ENCODE measurements at places on chromosomes 11 and 22. TPM values are rescaled to one million over a fixed set of nuclear protein-coding genes. Genes with fewer than 3 reads are reported as not detected.
A peak's percentile ranks its signal among the peaks of the same experiment; 100 is the strongest.

DNA sequence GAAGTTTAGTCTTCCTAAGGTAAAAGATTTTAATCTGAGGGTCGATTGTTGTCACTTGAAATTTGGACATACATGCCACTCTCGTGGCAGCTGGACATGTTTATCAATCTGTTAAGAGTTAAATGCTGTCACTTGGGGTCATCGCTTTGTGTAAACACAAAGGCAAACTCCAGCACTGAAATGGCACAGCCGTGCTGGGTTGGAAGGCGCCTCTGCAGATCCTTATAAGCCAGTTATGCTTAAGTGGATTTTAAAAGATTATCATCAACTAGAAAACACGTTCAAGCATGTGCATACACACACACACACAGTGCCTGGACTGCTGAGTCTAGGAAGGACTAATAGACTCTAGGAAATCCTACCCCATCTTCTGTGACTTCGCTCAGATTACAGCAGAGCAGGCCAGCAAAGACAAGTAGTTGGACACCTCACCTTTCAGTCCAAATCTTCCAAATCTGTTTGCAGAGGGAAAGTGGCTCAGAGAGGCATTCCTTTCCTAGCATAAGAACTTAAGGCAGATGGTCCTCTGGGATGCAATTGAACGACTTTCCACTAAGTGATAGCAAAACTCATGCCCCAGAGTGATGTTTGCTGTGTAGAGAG lies 83.7 kb downstream of the CACNG2 start:
- no peak for DNase-seq

- DNase-seq = no peak
These were observed 54.3 kb upstream of the TNRC6B start for GRCh38 chr22:40123387-40123786.

DNA sequence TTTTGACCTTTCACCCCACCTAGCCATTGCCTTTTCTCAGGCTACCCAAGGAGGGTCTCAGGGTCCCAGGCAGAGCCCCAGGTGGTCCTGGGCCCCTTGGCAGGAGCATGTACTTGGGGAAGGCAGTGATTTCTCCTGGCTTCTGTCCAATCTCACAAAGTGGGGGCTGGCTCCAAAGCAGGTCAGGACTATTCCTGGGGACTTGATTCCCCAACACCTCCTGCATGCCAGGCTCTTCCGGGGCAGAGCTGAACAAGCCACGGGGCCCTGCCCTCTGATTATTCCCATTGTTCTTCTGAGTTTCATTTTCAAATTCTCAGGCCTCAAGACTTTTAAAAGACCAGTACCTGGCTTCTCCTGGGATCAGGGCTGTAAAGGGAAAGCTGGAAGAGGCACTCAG lies 1.5 kb upstream of the TCF20 start:
- DNase-seq = no peak

- no peak for DNase-seq
These were observed 45.3 kb downstream of the PC start for GRCh38 chr11:66912911-66913310.

- no peak for DNase-seq
These were observed 28.0 kb downstream of the ZC3H12C start for GRCh38 chr11:110121204-110121603.

- DNase-seq = no peak
These were observed 15.6 kb upstream of the CYP2R1 start for GRCh38 chr11:14907411-14908213.

- no peak for DNase-seq
These were observed 76.4 kb downstream of the PRSS23 start for GRCh38 chr11:86876716-86877234.

GRCh38 chr11:118652681-118653181 lies 26.7 kb downstream of the TREH start:
- DNase-seq = no peak

GRCh38 chr11:56543739-56544138 lies 682 bp upstream of the OR5M11 start:
- DNase-seq = no peak

GRCh38 chr22:49014227-49015201 lies 813.2 kb downstream of the BRD1 start:
- no peak for DNase-seq

DNA sequence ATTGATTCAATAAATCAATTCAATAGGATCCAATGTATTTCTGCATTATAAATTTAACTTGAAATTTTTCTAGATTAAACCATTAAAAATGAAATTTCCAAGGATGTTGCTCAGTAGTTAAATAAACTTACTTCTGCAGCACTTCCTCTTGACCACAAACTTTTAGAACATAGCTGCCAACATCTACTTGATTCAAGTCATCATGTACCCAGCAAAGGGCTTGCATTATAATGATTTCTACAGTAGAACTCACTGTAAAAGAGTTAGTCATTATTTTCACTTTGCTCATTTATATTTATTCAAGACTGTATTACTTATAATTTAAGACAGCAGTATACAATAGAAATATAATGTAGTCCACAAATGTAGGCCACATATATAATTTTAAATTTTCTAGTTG lies 59.2 kb downstream of the PIK3C2A start:
- no peak for DNase-seq

DNA sequence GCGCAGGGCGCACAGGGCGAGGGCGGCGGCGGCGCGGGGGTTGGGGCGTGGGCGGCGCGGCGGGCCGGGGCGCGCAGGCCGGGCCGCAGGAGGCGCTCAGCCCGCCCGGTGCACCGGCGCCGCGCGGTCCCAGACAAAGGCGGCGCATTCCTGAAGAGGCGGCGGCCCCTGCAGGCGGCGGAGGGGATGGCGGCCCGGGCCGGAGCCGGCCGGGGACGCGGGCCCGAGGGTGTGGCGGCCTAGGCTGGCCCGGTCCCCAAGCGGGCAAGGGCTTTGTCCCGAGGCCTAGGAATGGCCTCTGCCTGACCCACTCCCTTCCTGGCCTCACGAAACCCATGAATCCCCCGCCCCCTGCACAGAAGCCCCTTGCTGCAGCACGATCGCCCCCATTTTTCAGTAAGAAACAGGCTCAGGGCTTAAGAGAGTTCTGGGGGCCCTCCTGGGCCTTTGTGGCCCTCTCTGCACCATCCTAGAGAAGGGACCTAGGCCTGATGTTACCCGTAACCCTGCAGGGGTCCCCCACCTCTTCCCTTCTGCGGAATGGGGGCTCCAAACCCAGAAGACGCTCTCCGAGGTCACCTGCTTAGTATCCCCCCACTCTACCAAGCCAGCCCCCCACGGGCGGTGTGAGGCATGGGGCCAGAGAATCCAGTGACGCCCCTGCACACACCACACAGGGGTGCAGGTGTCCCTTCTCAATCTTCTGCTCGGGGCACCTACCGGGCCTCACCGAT lies at the start of gene RTN4R:
TSS of gene RTN4R (minus strand) at position 40 of the 734 bp plus-strand sequence. CDS start 226 bp downstream, outside the sequence.
- DNase-seq = peak; percentile 23

DNA sequence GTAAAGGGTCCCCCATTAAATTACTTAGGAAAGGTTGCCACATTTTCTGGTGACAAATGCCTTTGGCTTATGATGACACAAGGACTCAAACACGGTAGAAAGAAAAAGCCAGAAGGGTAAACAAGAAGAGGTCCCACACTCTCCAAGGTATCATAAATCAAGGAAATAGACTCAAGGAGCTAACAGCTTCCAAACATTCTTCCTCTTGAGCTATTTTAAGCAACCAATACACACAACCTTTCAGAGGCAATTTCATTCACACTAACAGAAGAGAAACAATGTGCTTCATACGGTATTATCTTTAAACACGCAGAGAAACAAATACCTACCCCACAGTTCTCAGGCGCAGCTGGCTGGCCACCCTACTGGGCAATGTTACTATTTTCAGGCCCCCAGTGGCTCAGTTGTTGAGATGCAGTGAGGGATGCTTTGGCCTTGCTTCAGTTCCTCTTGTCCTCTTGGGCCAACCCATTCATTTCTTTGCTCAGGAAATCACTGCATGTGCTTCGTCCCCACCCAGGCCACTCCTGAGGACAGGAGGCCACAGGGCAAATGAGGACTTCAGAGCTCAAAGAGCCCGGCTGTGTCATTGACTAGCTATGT lies 15.8 kb downstream of the ABTB2 start:
- DNase-seq = peak; percentile 35

DNA sequence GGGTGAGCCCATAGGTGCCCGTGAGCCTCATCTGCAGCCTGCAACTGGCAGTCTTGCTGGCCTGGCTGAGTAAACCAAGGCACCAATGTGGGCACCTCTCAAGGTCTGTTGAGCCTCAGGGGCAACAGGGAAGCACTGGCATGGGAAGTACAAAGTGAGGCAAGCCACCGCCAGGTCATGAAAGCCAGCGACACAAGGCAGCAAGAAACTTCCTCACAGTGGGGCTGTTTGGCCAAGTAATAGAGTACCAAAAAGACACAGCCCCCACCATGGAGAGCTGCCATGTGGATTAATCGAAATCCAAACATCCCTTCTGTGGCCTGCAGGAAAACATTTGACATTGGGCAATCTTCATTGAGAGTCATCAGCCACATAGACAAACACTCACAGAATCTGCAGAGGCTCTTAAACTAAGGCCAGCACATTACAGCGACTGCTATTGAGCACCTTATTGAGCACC lies 43.6 kb upstream of the FIBIN start:
- no peak for DNase-seq

DNA sequence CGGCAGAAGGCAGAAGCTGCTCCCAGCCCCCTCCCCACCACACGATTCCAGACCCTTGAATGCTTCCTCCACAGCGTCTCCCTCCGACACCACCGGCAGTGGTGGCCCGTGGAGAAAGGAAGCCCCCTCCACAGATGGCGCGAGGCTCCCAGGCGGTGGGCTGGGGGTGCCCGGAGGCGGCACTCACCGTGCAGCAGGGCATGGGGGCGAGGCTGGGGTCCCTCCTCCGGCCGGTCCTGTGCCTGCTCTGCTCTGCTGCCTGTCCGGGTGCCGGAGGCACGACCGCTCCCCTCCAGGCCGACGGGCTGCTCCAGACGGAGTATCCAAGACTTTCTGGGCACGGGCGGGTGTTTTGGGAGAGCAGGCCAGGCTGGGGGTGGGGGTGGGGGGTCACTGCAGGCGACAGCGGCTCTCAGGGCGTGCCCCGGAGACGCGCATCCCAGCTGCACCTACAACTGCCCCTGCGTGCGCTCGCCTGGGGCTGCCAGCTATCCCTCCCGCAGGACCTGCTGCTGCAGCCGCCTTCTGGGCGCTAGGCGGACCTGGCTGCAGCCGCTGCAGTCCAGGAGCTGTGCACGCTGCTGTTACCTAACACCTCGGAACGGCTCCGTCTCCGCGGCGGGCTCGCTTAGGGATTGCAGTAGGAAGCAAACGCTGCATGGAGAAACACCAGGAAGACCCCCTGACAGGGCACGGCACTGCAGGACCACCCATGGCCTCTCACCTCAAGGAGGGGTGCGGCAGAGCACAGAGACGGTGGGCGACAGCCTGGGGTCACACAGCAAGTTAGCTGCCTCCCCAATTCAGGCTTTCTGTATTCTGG lies 15.2 kb downstream of the MRGPRG start:
- DNase-seq = no peak

- no peak for DNase-seq
These were observed 5.8 kb downstream of the GRIK4 start for GRCh38 chr11:120517390-120517761.

- no peak for DNase-seq
These were observed 28.2 kb upstream of the OPCML start for GRCh38 chr11:133560472-133560855.

- DNase-seq = no peak
These were observed 70.6 kb upstream of the CAPRIN1 start for GRCh38 chr11:33980897-33981296.

- DNase-seq = no peak
These were observed 89.7 kb downstream of the SPON1 start for GRCh38 chr11:14052198-14052597.

- DNase-seq = no peak
These were observed 52.5 kb upstream of the TTC12 start for GRCh38 chr11:113261709-113262475.

GRCh38 chr22:45769569-45770210 lies 98.1 kb downstream of the ATXN10 start:
- peak; percentile 74 for DNase-seq

DNA sequence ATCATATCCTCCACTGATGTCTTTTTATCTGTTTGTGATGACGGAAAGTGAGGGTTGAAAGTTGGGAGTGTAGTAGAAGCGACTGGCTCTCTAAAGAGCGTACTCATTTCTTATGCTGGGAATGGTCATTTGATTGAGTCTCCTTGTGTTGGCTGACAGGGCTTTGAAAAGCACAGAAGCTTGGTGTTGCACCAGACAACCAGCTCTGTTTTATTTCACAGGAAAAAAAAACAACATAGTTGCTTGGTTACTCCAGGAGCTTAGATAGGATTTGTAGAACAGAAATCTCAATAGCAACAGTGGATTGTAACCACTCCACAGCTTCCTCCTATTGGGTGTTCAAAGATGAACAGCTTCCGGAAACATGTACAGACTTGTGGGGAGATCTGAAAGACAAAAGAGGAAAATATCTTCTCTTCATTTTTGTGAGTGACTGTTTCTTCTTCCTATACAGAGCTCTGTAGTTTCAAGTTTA lies 2.7 kb downstream of the RBM14 start:
- DNase-seq = no peak

DNA sequence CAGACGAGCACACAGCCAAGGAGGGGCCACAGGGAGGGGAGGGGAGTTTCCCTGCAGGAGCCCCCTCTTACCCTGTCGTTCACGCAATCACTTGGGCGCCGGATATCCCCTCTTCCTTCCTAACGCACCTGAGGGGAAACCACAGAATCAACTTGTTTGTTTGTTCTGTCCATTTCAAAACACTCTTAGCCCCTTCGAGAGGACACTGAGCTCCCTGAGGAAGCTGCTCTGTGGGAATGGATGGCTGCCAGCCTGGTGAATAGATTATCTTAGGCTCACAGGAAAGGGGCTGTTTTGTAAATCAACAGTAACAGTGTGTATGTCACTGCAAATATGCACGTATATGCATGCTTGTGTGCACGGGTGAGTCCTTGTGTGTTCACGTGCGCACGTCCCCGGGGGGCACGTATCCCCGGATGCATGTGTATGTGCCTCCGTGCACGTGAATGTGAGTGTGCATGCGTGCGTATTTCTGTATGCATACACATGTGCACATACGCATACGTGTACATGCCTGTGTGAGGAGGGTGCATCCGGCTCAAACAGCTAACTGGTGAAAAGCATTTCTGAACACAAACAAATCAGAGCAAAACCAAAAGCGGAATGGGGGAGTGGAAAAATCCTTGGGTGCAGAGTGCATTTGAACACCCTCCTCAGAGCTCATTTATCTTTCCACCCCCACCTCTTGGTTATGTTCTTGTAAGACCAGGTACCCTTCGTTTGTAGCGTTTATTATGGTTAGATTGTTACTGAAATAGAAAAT lies 7.2 kb downstream of the ARSA start:
- DNase-seq = no peak

OR52M1 gene
- not detected for total RNA-seq

MIAT gene
- total RNA-seq = 0.25 TPM

FOLR2 gene
- 14.6 TPM for total RNA-seq

OR52I1 gene
- not detected for total RNA-seq

ADM2 gene
- total RNA-seq = not detected

B4GALNT4 gene
- not detected for total RNA-seq

MRGPRE gene
- not detected for total RNA-seq

NECTIN1 gene
- total RNA-seq = 1.1 TPM

CARD16 gene
- 2.1 TPM for total RNA-seq

OR4D5 gene
- not detected for total RNA-seq

SHANK2 gene
- not detected for total RNA-seq

ZBTB16 gene
- 156 TPM for total RNA-seq

OR2AT4 gene
- not detected for total RNA-seq

GLYAT gene
- 0.24 TPM for total RNA-seq
